HuH-7 (cell line): ENCODE measurements at places on chromosomes 1 and 21.

DNA sequence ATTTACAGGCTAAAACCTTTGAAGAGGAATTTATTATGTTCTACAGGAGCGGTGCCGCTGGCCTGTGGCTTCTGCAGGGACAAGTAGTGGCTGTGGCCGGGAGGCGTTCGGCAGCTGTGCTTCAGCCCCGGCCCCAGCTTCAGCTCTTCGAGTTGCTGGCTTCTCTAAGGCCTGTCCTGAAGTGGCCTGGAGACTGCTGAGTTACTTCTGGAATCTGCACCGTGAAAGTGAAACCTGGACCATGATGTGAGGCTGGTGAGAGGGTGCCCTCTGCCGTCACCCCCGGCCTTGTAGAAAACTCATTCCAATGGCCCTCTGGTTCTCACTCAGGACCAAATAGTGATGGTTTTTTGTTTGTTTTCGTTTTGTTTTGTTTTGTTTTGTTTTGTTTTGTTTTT is 48.1 kb downstream of the PRKCZ start:
- no peak for DNase-seq

DNA sequence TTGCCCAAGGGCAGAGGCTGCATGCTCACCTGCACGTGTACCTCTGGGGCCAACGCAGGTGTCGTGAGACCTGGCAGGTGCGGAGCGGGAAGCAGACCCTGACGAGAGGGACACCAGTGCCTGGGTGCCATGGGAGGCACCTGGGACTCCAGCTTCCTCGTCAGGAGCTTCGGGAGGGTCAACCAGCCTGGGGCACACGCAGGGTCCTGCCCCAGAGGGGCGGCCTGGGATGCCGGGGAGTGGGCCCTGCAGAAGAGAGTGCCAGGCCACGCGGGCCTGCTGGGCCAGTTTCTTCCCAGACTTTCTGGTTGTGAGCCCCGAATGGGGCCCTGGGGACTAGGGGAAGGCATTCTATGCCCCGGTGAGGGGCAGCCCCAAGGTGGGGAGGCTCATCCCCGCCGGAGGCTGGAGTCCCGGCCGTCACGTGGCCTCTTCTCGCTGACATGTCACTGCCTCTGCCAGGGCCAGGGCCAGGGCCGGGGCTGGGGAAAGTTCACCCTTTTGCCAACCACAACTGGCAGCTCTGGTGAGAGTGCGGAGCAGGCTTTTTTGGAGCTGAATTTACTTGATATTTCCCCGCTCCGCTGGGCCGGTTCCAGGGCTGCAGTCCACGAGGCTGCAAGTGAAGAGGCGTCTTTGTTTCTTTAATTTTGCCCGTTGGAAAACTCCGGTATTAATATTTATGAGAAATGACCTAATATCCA is 38.5 kb upstream of the ACTRT2 start:
- DNase-seq = no peak

GRCh38 chr1:170623171-170623570 is 40.8 kb upstream of the PRRX1 start:
- DNase-seq = no peak

DNA sequence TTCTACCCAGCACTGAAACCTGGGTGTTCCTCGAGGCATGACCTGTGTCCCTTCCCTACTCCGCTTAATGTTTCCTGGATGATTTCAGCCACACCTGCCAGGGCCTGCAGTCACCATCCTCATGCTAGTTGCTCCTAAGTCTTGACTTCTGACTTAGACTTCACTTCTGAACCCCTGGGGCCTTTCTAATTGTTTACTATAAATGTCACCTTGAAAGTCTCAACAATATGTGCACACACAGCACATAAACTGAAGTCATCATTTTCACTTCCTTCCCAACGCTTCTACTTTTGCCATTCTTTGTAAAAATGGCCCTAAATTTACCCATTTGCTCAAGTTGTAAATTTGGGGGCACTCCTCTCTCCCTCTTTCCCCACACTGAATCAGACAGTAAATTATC is 141.1 kb downstream of the DYRK1A start:
- DNase-seq = no peak

DNA sequence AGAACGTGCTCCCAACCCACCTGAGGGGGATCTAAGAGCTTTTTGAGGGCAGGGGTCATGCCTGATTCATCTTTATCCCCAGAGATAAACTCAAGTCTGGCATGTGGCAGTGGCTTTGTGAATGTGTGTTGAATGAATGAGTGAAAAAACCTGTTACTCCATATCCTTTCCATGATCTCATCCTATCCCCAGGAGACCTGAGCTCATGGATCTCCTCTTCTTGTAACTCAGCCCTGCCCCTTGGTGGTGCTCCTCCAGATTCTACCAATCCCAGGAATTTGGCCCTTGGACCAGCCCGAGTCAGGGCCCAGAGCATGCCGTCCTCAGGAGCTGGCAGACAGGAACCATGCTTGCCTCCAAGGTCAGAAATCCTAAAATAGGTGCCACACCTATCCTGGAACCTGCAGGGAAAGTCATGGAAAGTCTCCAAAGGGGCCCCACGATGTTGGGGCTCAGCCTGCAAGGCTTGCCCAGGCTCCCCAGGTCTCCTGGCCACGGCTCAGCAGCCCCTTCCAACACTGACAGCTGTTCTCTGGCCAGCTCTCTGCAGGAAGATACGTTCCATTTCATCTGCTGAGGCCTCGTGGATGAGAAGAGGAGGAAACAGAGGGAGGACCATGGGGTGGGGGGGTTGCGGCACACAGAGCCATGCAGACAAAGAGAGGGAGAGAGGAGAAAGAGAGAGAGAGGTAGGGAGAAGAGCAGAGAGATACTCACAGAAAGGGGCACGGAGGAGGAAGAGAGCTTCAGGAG is 214.6 kb downstream of the TRABD2B start:
- DNase-seq = no peak
